ENCODE measurements at places on chromosomes 4 and X. TPM values are rescaled to one million over a fixed set of nuclear protein-coding genes. Genes with fewer than 3 reads are reported as not detected.

Gene SLC16A2
- total RNA-seq, result 6.8 TPM

Gene GLUD2
- total RNA-seq, result 2.5 TPM

Gene MTMR8
- total RNA-seq, result 13.0 TPM

- no peak for DNase-seq
Measured at GRCh38 chrX:109728173-109728535, 4.9 kb downstream of the ACSL4 start.

DNA sequence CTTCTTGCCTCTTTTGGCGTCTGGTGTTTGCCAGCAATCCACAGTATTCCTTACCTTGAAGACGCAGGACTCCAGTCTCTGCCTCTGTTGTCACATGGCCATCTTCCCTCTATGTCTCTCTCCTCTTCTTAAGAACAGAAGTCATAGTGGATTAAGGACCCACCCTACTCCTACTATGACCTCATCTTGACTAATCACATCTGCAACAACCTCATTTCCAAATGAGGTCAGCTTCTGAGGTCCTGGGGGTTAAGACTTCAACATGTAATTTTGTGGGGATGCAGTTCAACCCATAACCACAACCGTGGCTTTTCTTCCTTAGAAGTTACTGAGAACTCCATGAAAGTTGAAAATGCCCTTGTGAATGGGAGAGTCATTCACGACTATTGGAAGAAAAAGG is 23.3 kb downstream of the TLR8 start:
- no peak for DNase-seq

- DNase-seq, result no peak
Measured at GRCh38 chrX:109841257-109841656, 108.2 kb upstream of the ACSL4 start.

DNA sequence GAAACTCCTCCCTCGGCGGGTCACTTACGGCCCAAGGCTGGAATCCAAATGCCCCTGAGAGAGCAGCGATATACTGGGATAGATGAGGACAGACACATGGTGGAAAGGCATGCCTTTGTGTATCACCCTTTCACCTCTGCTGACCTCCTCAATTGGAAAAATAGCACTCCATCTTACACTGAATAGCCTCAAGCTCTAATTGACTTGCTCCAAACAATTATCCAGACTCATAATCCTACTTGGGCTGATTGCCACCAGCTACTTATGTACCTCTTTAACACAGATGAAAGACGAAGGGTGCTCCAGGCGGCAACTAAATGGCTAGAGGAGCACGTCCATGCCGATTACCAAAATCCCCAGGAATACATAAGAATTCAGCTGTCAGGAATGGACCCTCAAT is 1142.2 kb downstream of the ARAP2 start:
- no peak for DNase-seq

GRCh38 chr4:46922205-46922604 is 13.2 kb upstream of the COX7B2 start:
- no peak for DNase-seq

DNA sequence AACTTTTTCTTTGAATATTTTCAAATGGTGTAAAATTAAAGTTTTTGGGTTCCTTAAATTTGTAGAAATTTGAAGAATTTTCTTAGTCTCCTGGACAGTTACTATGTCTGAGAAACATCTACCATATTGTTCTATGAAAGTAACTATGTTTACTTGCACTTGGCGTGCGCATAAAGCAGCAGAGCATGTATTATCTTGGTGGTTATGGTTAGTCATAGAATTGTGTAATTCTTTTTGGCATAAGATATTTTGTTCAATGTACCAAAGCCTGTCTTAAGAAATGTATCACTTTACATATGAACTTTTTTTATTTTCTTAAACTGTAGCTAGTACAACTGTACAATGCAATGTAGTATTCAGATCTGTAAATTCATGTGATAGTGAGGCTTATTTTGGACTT is 49.2 kb downstream of the CDS1 start:
- no peak for DNase-seq

DNA sequence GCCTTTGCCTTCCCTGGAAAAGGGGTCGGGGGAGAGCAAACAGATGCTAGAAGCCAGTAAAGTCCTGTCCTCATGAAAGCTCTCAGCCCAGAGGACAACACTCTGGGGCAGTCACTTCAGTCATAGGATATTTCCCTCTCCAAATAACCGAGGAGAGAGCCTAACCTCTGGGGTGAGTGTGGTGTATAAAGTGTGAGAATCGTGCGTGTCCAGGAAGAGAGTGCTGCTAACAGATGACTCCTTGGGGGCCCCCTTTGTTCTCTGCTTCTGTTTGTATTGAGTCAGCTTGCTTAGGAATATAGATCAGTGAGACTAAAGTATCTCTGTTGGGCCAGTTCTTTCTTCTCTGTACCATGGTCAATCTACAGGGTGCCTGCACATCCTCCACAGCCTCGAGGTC is 247.2 kb downstream of the PALLD start:
- DNase-seq, result no peak

GRCh38 chrX:9207142-9207541 is 173.2 kb upstream of the FAM9B start:
- DNase-seq, result no peak

DNA sequence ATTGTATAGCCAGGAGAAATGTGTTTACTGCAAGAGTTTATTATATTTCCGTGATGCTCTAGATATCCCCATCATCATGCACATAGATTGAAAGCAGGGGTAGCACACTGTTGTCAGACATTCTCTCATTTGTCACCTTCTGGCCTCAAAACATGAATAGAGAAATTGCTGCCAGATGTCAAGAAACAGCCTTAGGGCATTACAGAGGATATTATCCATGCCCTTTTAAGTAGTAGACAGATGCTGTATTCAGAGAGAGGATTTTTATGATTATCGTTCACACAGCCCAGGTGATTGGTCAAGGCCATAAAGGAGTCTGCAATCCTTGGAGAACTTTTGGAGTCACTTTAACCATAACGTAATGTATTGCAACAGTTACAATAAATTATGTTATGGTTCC is 1961.5 kb upstream of the TENM3 start:
- DNase-seq, result no peak

DNA sequence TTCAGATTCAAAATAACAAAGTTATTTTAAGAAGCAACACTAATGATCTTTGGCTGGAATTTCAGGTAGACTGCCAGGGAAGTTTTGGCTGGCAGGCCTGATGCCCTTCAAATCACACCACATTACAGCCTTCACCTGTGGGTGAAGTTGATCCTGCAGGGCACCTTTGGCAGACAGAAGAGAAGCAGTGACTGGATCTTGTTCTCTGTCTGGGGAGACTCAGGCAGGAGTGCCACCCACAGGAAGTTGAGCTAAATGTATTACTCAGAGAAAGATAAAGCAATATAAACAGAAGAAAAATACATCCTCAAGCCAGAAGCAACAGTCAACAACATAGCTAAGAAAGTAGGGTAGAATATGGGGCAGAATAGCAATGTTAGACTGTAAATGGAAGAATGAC is 12.8 kb upstream of the CFAP299 start:
- no peak for DNase-seq

DNA sequence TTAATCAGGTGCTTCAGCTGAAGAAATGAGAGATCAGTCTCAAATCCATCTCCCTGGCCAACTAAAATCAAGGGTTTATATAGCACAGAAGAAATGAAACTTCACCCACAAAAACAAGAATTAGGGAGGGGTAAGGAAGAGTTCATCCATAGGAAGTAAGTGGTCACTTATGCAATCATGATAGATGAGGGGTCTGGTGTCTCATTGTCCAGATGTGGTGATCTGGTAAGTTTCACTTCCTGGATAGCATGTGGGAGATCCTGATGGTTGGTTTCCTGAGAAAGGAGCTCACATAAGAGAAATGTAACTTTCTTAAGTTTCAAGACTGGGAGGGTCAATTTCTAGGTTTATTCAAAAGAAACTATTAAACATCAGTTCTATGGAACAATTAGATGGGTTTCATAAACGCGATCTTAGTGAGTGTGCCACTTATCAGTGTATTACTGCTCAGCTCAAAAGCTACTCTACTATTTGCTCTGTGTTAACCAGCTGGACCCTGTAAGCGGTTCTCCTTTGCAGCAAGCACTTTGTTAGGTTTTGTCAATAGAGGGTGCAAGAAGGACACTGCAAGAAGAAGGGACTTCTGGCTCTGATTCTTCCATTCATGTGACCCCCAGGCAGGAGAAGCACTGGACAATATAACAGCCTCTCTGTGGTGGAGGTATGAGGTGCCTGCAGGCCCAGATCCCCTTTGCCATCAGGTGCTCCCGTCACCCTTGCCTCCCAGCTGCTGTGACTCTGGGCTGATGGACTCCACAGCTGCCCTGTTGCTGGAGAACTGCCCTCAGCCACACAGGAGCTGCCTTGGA is 35.4 kb upstream of the HPSE start:
- no peak for DNase-seq

DNA sequence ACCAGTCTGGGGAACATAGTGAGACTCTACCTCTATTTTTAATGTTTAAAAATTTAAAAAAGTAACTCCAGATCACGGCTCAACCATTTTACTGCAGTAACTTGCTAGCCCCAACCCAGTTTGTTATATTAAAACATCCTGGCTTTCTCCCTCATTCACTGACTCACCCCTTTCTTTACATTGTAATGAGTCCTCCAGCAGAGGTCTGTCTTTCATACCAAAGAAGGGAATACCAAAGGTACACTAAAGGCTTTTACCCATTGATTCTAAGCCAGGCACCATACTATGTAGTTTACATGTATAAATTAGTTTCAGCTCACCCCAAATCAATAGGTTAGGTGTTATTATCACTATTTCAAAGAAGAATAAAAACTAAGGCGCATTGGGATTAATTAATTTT is 286.9 kb downstream of the PACRGL start:
- DNase-seq, result no peak

DNA sequence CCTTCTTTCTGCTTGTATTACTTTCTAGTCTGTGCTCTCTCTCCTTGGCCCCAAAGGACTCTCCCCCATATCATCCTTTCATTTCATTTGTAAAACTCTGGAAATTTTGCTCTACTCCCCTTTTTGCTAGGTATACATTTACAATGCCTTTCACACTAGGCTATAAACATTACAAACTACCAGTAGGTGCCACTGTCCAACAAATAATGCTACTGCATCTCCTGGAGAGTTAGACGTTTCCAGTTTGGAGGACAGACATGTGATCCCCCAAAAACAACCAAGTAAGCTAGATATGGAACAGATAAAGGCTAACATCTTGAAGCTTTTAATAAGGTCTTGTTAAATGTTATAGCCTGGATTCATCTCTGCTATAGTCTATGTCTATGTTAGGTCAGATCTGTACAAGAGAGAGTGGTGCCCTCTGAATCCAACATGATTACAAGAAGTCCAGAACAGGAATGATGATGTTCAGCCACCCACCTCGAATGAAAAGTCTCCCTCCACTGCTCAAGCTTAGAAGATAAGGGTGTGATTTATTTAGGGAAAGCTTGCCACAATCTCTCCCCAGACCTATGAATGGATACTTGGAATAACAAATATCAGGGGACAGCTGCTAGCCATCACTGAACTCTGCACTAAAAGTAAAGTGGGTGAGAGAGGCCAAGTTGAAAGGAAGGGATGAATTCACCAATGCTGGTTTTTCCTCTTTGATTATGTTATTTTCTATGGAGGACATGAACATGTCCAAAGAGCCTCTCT is 14.3 kb downstream of the CBR4 start:
- DNase-seq, result no peak

- DNase-seq, result no peak
Measured at GRCh38 chrX:40158036-40158706, 60.4 kb upstream of the BCOR start.

DNA sequence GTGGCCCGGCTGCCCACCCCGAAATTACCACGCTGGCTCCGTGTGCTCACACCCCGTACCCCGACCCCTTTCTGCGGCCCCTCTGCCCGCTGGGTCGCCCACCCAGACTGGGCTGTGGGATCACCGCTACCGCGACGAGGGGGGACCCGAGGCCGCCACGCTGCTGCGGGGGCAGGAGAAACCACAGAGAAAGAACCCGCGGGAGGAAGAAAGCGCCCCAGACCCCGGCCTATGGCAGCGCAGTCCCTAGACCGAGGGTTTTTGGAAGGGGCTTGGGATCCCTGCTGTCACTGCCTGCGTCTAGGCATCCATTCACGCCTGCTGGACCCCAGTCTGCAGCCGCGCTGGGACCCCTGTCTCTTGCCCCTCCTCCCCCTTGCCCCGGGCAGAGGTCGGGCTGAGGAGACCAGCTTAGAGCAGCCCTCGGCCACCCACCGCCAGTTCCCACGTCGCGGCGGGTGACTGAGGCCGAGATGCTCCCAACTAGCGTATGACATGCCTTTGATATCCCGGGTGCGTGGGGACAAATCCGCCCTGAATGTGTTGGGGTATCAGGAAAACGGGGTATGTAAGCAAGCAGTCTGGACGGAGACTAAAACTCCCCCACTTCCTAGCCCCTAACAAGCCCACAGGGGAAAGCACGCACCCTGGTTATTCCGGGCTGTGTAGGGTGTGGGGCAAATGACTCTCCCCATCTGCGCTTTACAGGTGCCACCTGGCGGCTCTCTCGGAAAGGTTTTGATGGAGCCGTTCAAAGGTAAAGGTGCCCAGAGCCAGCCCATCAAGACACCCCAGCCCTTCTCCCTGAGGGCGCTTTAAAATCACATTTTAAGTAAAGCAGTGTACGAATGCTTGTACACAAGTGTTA is 862 bp upstream of the INPP4B start:
- peak; percentile 56 for DNase-seq

GRCh38 chrX:39654952-39655351 is 442.8 kb downstream of the BCOR start:
- DNase-seq, result no peak

DNA sequence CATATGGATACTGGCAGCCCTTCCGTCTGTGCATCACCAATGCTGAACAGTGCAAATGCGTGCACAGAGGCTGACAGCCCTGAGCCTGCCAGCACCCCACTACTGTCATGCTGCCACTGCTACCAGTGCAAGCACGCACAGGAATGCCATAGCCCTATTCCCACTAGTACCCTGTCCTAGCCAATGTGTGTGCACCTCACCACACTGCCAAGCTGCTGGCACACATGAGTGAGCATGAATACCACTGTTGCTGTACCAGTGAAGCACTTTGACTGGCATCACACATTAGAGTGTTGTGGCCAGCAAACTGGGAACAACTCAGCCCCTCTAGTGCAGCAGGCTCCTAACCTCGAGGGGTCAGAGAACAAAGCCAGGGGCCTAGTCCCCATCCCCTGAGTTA is 102.9 kb upstream of the PCDH10 start:
- DNase-seq, result no peak

DNA sequence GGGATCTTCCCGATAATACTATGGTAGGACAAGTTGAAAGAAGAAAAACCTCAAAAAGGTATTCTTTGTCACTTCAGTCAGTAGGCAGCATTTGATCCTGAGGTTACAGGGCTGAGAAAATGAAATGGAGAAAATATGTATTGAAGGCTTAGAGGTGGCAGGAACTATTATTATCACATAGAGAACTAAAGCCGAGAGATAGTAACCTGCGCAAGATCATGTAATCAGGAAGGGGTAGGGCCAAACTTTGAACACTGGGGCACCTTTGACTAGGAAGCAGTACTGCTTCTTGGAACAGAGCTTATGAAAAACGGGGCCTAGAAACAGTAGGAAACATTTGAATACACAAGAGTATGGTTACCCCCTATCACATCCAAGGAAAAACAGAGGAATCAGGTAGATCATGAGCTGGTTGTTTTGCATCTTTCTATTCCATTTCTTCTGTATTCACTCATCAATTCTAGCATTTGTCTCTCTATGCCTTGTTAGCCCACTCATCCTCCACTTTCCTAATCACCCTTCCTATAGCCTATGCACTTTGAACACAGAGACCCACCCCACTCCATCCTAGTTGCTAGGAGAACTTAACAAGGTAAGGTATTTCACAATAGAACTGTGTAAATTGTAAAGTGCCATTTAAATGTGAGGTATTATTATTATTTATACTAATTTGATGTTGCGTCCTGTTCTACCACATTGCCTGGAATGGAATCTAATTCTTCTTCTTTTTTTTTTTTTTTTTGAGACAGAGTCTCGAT is 34.6 kb upstream of the SLC9A7 start:
- no peak for DNase-seq

All from ureter (tissue), 1 donor.